ENCODE measurements at places on chromosomes 7 and 10.

- no peak for DNase-seq
These were observed 51.5 kb downstream of the AFAP1L2 start for GRCh38 chr10:114352653-114353298.

DNA sequence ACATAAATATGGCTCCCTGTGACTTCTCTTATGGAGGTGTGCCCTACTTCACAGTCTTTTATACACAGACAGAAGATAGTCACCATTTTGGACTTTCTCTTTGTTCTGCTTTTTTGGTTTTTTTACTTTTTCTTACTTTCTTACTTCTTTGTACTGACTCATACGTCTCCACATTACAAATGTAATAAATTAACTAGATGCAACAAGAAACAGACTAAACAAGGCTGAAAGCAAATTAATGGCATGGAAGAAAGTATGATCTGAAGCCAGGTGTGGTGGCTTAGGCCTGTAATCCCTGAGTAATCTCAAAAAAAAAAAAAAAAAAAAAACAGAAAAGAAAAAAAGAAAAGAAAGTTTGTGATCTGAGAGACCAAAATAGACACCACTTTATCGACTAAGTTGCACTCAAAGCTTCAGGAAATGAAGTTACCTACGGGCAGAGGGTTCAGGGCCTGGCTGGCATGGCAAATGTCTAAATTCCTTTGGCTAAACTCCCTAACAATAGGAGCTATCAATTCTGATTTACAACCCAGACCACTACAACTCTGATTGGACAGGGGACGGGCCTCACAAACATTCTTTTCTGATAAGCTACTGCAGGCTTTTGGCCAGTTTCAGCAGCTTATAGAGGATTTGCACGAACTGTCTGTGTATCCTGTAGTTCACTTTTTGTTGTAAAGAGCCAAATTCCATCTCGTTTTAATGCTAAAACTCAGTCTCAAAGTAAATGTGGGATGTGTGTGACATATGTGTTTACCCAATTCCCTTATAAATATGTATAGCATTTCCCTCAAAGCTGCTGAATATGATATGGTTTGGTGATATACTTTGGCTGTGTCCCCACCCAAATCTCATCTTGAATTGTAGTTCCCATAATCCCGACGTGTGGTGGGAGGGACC, 129.1 kb downstream of the SEPTIN14 start:
- no peak for DNase-seq

GRCh38 chr7:71343892-71344291, 211.9 kb downstream of the GALNT17 start:
- DNase-seq, result no peak

DNA sequence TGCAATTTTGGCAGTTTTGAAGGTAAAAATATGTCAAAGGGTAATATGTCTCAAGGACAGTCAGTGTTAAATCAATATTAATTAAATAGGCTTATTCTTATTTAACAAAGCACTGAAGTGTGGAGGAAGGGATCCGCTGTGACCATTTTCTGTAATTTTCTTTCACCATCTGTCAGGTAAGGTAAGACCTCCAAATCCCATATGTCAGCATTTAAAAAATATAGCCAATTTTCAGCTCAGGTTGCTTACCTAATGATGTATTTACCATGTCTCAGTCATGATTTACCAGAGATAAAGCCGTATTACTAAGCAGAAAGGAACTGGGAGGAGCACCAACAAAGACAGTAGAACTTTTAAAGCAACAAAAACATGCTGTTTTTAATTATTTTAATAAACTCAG, 683.9 kb downstream of the CCSER2 start:
- DNase-seq, result no peak

DNA sequence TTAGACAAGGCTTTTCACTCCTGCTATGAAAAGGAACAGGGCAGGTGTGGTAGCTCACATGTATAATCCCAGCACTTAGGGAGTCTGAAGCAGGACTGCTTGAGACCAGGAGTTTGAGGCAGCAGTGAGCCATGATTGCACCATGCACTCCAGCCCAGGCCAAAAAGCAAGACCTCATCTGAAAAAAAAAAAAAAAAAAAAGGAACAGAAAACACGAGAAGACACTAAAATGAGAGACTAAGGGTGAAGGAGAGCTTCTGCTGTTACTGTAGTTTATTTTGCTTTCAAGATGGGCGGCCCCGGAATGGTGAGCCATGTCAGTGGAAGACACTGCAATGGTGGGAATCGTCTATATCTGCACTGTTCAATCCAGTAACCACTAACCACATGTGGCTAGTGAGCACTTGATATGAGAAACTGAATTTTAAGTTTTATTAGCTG, 9.9 kb downstream of the PIP4K2A start:
- no peak for DNase-seq
